ENCODE measurements at places on chromosomes 12 and 14. TPM values are rescaled to one million over a fixed set of nuclear protein-coding genes. Genes with fewer than 3 reads are reported as not detected.

Gene RFLNA
- total RNA-seq: 14.6 TPM

Gene ERBB3
- total RNA-seq: not detected

Gene FAM181A
- not detected for total RNA-seq

Gene GPR137C
- 0.65 TPM for total RNA-seq

Gene KERA
- total RNA-seq: not detected

All from epithelial cell of umbilical artery (primary cell).